ENCODE measurements at places on chromosomes 6 and 20. TPM values are rescaled to one million over a fixed set of nuclear protein-coding genes. Genes with fewer than 3 reads are reported as not detected.

- peak; percentile 5 for DNase-seq
Observed at GRCh38 chr6:10151144-10151915, 263.5 kb downstream of the TFAP2A start.

GRCh38 chr20:52031563-52032303, 159.8 kb downstream of the ZFP64 start:
- DNase-seq: peak; percentile 88

DNA sequence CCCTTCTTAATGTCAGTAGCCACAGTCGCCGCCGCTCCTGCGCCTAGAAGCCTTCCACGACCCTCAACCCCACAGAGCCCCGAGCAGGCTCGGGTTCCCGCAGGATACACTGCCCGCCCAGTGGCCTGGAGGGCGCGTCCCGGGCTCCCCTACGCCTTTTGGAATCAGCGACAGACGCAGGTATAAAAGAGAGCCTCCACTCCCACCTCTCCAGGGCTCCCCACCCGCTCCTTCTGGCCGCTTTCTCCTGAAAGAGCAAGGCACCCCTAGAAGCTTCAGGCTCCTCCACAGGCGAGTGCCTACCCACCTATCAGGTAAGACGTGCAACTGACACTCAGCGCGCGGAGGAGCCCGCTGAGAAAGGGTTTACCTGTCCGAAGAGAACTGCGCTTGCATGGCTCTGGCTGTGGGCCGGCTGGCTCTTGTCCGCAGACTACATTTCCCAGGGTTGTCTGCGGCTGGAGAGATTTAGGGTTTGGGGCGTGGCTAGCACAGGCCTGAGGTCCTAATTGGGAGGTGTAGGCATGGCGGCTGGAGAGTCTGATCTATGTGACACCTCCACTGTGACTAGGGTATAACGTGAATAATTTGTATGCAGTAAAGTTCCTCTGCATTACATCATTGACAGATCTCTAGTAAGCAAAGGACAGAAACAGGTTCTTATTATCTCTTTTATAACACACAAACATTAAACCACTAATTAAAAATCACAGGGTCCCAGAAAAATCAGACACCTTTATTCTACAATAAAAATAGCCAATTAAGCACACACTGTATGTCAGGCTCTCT, 13.5 kb upstream of the ZNF391 start:
- DNase-seq: peak; percentile 8

GRCh38 chr20:910132-910869, 5.8 kb downstream of the ANGPT4 start:
- no peak for DNase-seq

- no peak for DNase-seq
Observed at GRCh38 chr20:46218656-46219055, 89.6 kb downstream of the CDH22 start.

GRCh38 chr20:48192109-48192508, 406.8 kb upstream of the SULF2 start:
- DNase-seq: no peak

DNA sequence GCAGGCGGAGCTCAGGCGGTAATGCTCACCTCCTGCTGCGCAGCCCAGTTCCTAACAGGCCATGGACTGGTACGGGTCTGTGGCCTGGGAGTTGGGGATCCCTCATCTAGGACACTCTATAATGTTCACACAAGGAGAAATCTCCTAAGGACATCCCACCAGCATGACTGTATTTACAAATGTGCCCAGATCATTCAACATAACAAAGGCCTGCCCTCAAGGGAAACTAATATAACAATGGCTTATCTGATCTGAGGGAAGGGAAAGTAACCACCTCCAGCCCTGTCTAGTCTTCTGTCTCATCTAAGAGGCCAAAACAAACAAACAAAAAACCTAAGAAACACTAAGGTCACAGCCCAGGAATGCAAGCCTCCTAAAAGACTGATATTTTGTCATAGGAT, 232.8 kb downstream of the RNGTT start:
- peak; percentile 34 for DNase-seq

GRCh38 chr6:21986703-21987102, 310.1 kb downstream of the PRL start:
- no peak for DNase-seq

Gene TTBK1
- total RNA-seq: under 0.01 TPM

DNA sequence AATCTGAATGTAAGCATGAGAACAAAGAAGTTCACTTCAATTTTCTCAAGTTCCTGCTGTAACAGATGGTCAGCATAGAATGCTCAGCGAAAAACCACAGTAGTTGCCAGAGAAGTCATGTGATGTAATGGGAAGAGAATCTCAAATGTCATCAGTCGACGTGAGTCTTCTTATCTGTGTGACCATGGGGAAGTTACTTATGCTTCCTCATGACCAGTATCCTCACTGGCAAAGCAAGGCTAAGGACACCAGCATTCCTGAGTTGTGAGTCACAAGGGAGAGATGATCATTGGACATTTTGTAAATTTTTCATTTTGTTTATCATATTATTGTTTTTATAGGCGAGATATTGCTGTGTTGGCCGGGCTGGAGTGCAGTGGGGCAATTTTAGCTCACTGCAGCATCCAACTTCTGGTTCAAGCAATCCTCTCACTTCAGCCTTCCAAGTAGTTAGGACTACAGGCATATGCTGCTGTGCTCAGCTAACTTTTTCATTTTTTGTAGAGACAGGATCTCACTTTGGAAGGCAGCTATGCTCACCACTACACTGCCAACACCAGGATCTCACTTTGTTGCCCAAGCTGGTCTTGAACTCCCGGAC, 21.9 kb downstream of the SGK1 start:
- DNase-seq: peak; percentile 100

Gene BPIFB3
- total RNA-seq: not detected

Gene TFEB
- total RNA-seq: 4.4 TPM

DNA sequence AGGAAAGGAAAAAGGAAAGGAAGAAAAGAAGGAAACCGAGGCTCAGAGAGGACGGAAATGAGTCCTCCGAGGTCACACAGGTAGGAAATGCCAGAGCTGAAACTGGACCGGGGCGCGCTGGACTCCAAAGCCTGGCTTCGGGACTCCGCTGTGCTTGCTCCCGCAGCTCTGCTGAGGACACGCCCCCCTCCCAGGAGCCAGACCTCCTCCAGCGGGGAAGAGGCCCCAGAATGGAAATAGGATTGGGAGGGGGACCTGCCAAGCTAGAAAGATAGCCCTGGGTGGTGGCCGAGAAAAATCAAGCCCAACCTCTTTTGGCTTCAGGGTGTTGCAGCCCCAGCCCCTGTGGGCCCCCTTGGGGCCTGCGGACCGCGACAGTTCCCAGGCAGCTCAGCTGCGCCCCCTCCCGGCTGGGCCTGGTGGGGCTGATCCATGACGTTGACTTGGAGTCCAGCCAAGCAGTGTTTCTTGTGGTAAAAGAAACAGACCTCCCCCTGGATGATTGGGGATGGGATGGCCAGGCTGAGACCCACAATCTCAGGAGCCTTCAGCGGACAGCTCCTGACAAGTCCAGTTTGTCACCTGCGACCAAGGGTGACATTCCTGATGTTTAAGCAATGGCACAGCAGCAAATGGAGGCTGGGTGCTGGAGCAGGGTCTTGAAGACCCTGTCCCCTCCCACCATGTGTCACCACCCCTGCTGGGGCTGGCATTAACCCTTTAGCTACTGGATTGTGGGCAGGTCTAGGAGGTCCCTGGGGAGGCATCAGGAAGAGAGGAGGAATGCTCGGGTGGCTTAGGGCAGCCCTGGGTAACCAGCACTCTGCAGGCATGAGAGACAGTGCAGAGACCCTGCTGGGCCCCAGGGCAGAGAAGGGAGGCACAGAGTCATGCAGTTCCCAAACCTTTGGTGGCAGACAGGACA, 55.4 kb downstream of the RIPOR3 start:
- peak; percentile 49 for DNase-seq

Gene DNMT3B
- total RNA-seq: 1.3 TPM

Gene AVP
- total RNA-seq: not detected

- DNase-seq: peak; percentile 98
Observed at GRCh38 chr6:101722991-101723579, 329.6 kb downstream of the GRIK2 start.

- no peak for DNase-seq
Observed at GRCh38 chr6:90917376-90917775, 330.5 kb upstream of the MAP3K7 start.

Gene RAD21L1
- under 0.01 TPM for total RNA-seq

GRCh38 chr6:16511723-16512489, 249.4 kb downstream of the ATXN1 start:
- DNase-seq: no peak

GRCh38 chr6:17679726-17680125, 27.0 kb downstream of the NUP153 start:
- DNase-seq: no peak

DNA sequence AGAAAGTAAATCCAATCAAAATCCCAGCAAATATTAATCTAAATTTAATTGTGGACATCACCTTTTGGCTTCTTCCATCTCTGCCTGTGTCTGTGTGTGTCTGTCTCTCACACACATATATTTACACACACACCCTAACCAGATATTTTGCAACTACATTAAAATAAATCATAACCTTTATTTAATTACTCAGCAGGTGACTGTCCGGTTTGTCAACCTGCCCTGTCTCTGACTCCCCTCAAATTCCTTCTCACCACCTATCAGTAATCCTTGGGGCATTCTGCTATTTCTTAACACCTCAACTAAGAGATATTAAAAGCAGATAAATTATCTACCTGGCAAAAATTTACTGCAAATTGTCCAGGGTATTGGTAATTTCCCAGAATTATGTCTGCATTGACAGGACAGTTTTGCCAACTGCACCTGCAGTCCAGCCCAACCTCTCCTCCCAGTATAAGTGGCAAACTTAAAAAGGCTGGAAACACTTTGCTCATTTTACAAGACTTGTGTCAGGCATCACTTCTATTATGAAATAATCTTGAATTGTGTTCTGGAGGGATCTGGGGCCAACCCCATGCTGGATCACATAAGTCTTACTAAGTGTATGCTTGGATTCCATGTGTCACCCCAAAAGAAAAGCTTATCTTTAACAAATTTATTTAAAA, 216.1 kb downstream of the GMDS start:
- no peak for DNase-seq

DNA sequence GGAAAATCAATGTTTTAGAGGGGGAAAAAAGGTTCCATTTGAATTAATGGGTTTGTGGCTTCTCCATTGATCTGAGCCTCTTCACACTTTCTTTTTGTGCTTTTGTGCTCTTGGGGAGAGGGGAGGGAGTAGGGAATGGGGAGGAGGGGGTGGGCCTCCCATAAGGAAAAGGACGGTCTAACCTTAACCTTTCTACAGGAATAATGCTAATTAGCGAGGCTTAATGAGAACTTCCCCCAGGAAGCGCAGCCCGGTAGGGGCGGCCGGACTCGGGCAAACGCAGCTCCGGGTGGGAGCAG, 103.0 kb downstream of the NOL4L start:
- DNase-seq: no peak

Gene FAM83C
- total RNA-seq: not detected

- DNase-seq: peak; percentile 37
Observed at GRCh38 chr6:145069966-145070365, 665.4 kb downstream of the EPM2A start.

Gene SIRPG
- not detected for total RNA-seq

Gene MLN
- total RNA-seq: not detected

DNA sequence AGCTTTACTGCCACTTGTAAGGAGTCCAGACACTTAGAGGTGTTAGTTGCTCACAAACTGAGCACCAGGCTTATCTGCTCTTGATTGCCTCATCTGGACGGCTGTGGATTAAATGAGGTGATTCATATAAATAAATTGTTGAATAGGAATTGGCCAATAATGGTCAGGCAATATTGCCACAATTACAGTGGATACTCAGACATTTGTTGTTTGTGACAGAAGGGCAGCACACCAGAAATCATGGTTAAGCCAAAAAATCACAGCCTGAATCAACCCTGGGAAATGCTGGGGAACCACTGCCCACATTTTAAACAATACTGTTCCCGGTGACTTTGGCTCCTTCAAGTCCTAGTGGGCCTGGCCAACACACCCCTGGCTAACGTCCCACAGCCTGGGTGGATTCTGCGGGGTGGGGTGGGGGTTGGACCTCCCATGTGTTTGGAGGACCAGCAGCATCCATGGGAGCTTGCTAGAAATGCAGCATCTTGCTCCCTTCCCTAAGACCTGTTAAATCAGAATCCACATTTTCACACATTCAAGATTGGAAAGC, 29.5 kb upstream of the SPDEF start:
- DNase-seq: peak; percentile 53

Gene CST4
- not detected for total RNA-seq

- no peak for DNase-seq
Observed at GRCh38 chr6:111101987-111102386, 14.7 kb downstream of the SLC16A10 start.

GRCh38 chr6:32224696-32225095, 829 bp upstream of the NOTCH4 start:
- DNase-seq: no peak

DNA sequence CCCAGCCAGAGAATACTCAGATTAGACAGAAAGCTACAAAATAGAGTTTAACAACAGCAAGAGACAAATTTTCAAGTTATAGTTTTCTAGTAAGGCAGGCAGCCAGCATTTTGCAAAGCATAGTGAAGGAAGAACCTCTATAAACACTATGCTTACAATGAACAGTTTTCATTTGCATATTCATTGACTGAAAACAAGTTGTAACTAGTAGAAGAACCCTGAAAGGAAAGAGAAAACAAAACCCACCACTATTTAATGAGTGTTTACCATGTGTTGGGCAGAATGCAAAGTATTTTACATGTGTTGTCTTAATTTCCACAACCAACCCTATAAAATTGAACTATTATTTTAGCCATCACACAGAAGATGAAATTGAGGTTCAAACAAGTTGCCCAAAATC, 196.1 kb downstream of the UBE3D start:
- no peak for DNase-seq

- no peak for DNase-seq
Observed at GRCh38 chr20:54601831-54602515, 126.6 kb downstream of the DOK5 start.

Gene TCF19
- total RNA-seq: 14.2 TPM

DNA sequence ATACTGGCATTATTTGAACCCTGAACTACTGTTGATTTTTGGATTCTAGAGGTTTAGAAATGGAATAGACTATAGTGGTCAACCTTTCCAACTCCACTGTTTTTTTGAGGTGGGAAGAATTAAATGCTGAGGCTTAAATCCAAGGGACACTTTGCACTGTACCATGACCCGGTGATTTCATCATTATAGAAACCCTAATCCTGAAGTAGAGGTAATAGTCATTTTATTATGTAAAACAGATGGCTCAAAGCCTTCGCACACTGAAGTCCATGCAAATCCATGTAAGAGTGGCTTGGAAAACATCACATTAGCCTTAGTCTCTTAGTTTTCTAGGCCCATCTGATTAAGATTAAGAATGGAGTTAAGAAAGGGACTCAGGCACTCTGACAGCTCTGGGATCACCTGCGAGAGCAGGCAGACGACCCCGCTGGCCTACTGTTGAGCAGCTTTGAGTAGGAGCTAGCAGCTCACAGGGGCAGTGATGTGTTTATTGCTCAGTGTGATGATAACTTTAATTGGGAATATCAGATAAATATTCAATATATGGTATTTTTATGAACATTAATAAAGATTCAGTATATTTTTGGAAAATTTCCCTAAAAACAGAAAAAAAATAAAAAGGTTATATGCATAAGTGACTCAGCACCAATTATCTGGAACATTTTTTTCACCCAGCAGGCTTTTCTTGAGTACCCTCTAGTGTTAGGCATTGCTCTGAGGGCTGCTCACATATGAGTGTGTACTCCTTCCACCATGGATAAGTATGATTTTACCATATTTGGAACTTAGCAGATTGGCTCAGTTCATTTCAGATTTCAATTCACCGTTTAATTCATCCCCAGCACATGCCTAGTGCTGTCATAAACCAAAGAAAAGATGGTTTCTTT, 13.4 kb downstream of the SLX4IP start:
- peak; percentile 48 for DNase-seq

Gene PHF1
- 12.2 TPM for total RNA-seq

Gene LYRM4
- total RNA-seq: 16.1 TPM

GRCh38 chr6:82246802-82247504, 591 bp downstream of the IBTK start:
- DNase-seq: peak; percentile 30

Measured in IMR-90 (cell line).